Stomach (tissue), 19 donors: ENCODE measurements at places on chromosomes 16 and 17. TPM values are rescaled to one million over a fixed set of nuclear protein-coding genes. Genes with fewer than 3 reads are reported as not detected.

The GPRC5C gene
- total RNA-seq = 66.5 TPM

The PLD6 gene
- total RNA-seq = 1.1 TPM

- H3K4me3 ChIP-seq = peak overlapping the region; percentile 2
- peak overlapping the region; percentile 90 for H3K27ac ChIP-seq
- DNase-seq = peak; percentile 65
- peaks cover 8% of the 10 kb centered on the region for H3K27me3 ChIP-seq
- H3K36me3 ChIP-seq = no peaks in the 10 kb centered on the region
- H3K4me1 ChIP-seq = peaks cover 50% of the 10 kb centered on the region
These were observed 11.4 kb downstream of the CCR7 start for GRCh38 chr17:40553694-40554534.

- H3K27me3 ChIP-seq = no peaks in the 10 kb centered on the region
- no peaks in the 10 kb centered on the region for H3K4me1 ChIP-seq
- H3K36me3 ChIP-seq = no peaks in the 10 kb centered on the region
These were observed 7.2 kb downstream of the CA7 start for GRCh38 chr16:66851166-66851964.

GRCh38 chr17:8187517-8188262, 2.3 kb downstream of the BORCS6 start:
- H3K4me1 ChIP-seq = peaks cover 67% of the 10 kb centered on the region
- peak overlapping the region; percentile 68 for H3K4me3 ChIP-seq
- H3K27me3 ChIP-seq = no peaks in the 10 kb centered on the region

- no peak overlapping the region for H3K27ac ChIP-seq
- no peaks in the 10 kb centered on the region for H3K27me3 ChIP-seq
- no peaks in the 10 kb centered on the region for H3K36me3 ChIP-seq
- no peak overlapping the region for H3K4me3 ChIP-seq
- DNase-seq = no peak
These were observed 158.1 kb downstream of the CHD9 start for GRCh38 chr16:53212893-53213223.

GRCh38 chr17:4340914-4341615, 25.4 kb downstream of the UBE2G1 start:
- no peak overlapping the region for H3K27ac ChIP-seq
- no peaks in the 10 kb centered on the region for H3K36me3 ChIP-seq

- no peak overlapping the region for H3K27ac ChIP-seq
- H3K4me3 ChIP-seq = no peak overlapping the region
These were observed 1.4 kb upstream of the RAC3 start for GRCh38 chr17:82029990-82030469.
